ENCODE measurements at places on chromosomes 1 and 21.

GRCh38 chr1:183841950-183842794, 37.3 kb downstream of the RGL1 start:
- H3K4me1 ChIP-seq, result no peaks in the 10 kb centered on the region
- no peak for DNase-seq
- H3K4me3 ChIP-seq, result no peak overlapping the region
- no peaks in the 10 kb centered on the region for H3K36me3 ChIP-seq

GRCh38 chr1:224554620-224555259, 61.4 kb upstream of the CNIH3 start:
- H3K36me3 ChIP-seq, result no peaks in the 10 kb centered on the region
- DNase-seq, result no peak
- no peaks in the 10 kb centered on the region for H3K27me3 ChIP-seq

GRCh38 chr1:218933513-218933912, 240.2 kb upstream of the LYPLAL1 start:
- H3K36me3 ChIP-seq, result no peaks in the 10 kb centered on the region
- no peaks in the 10 kb centered on the region for H3K27me3 ChIP-seq
- no peaks in the 10 kb centered on the region for H3K4me1 ChIP-seq
- H3K27ac ChIP-seq, result no peak overlapping the region
- no peak for DNase-seq

- no peak for DNase-seq
- H3K27ac ChIP-seq, result no peak overlapping the region
These were observed 49.3 kb downstream of the AZIN2 start for GRCh38 chr1:33130297-33130696.

DNA sequence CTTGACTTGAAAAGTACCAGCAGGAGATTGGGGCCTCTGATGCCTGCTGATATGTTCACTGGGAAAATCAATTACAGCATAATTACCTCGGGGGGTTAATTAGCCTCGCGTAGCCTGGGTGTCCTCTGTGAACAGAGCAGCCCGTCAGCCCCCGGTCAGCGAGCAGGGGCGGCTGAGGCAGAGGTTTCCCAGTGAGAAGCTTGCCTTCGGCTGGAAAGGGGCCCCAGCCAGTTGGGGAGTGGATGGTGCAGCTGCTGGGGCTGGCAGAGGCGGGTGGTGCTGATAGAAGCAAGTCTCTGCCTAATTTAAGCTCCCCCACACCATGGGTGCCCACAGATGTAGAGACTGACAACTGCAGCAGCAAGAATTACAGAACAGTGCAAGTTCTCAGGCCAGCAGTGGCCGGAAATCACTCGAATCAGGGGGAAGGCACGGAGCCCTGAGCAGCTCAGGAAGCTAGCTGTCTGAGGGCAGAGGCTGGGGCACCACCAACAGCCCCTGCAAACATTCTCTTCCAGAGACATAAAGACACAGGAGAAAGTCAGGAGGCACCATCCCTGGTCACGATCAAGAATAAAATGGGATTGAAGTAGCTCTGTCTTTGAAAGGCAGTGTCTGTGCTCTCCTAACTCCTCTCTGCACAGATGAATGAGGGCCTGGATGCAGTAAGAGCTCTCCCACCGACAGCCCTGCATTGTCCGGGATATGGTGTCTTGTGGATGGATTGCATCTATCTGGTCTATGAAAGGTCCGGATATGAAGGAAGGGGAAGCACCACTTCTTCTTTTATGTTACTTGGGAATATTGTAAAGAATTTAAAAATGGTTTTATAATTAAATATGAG, 166.5 kb upstream of the CD34 start:
- peaks cover 50% of the 10 kb centered on the region for H3K36me3 ChIP-seq
- no peaks in the 10 kb centered on the region for H3K4me1 ChIP-seq
- H3K4me3 ChIP-seq, result no peak overlapping the region
- no peaks in the 10 kb centered on the region for H3K27me3 ChIP-seq

DNA sequence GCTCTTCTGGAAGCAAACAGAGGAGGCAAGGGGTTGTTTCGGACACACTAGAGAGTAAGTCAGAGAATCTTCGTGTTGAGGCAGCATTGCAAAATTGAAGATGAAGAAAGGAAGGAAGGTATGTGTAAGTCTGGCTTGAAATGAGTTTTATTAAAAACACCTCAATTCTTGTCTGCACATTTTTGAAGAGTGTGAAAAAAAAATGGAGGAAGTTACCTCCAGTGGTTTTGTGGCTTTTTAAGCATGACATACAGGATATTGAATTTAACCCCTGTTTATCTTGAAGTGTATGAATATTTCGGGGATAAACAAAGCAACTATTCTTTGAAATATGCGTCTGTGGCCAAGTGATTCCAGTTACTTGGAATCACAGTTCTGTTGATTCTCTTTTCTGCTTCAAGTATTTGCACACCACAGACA, 203.2 kb upstream of the SGIP1 start:
- H3K4me3 ChIP-seq, result no peak overlapping the region
- peaks cover 6% of the 10 kb centered on the region for H3K27me3 ChIP-seq
- no peaks in the 10 kb centered on the region for H3K4me1 ChIP-seq
- H3K27ac ChIP-seq, result no peak overlapping the region
- no peak for DNase-seq

DNA sequence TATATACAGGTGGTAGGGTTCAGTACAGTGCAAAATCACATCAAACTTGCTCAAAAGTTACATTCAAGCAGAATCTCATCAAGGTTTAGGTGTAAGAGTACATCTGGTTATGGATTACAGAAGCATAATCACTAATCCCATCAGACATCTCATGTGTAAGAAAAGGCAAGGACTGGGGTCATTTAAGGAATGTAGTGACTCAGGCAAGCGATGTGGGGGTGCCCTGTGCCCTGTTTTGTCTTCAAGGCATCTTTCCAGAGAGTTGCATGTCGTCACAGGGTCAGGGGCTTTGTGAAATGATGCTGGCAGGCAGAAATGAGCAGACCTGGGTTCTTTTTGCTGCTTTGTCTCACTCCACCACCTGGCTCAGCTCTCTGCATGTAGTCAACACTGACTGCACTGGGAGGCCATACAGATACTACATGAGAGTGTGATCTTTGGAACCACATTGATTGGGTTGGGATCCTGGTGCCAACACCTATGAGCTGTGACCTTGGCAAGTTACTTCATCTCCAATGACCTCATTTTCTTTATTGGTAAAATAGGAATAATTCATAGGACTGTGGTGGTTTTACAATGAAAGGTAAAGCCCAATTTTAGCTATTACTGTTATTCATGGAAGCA, 8.2 kb upstream of the HHIPL2 start:
- no peak overlapping the region for H3K4me3 ChIP-seq
- no peak overlapping the region for H3K27ac ChIP-seq
- no peak for DNase-seq
- H3K4me1 ChIP-seq, result no peaks in the 10 kb centered on the region
- no peaks in the 10 kb centered on the region for H3K27me3 ChIP-seq
- no peaks in the 10 kb centered on the region for H3K36me3 ChIP-seq

- no peaks in the 10 kb centered on the region for H3K27me3 ChIP-seq
- no peaks in the 10 kb centered on the region for H3K4me1 ChIP-seq
- H3K27ac ChIP-seq, result no peak overlapping the region
These were observed 15.8 kb downstream of the SCYL3 start for GRCh38 chr1:169877800-169878491.

- no peaks in the 10 kb centered on the region for H3K36me3 ChIP-seq
- H3K4me1 ChIP-seq, result no peaks in the 10 kb centered on the region
- H3K27ac ChIP-seq, result no peak overlapping the region
- no peak for DNase-seq
- no peak overlapping the region for H3K4me3 ChIP-seq
These were observed 6.5 kb downstream of the OR6P1 start for GRCh38 chr1:158563853-158564252.

GRCh38 chr21:45522986-45523385, 19.3 kb downstream of the SLC19A1 start:
- no peaks in the 10 kb centered on the region for H3K27me3 ChIP-seq
- no peaks in the 10 kb centered on the region for H3K36me3 ChIP-seq
- no peak overlapping the region for H3K4me3 ChIP-seq
- no peak overlapping the region for H3K27ac ChIP-seq
- DNase-seq, result no peak
- peaks cover 6% of the 10 kb centered on the region for H3K4me1 ChIP-seq

- no peak overlapping the region for H3K4me3 ChIP-seq
- H3K4me1 ChIP-seq, result no peaks in the 10 kb centered on the region
- no peak overlapping the region for H3K27ac ChIP-seq
- no peak for DNase-seq
These were observed 606.0 kb downstream of the SMYD3 start for GRCh38 chr1:245901037-245901436.

- H3K4me1 ChIP-seq, result no peaks in the 10 kb centered on the region
- no peak for DNase-seq
- H3K4me3 ChIP-seq, result no peak overlapping the region
These were observed 249.2 kb downstream of the MATN1 start for GRCh38 chr1:30473922-30474817.

GRCh38 chr1:173422456-173422976, 54.6 kb upstream of the PRDX6 start:
- H3K4me1 ChIP-seq, result no peaks in the 10 kb centered on the region
- H3K27me3 ChIP-seq, result no peaks in the 10 kb centered on the region
- no peaks in the 10 kb centered on the region for H3K36me3 ChIP-seq
- no peak overlapping the region for H3K27ac ChIP-seq
- DNase-seq, result no peak

DNA sequence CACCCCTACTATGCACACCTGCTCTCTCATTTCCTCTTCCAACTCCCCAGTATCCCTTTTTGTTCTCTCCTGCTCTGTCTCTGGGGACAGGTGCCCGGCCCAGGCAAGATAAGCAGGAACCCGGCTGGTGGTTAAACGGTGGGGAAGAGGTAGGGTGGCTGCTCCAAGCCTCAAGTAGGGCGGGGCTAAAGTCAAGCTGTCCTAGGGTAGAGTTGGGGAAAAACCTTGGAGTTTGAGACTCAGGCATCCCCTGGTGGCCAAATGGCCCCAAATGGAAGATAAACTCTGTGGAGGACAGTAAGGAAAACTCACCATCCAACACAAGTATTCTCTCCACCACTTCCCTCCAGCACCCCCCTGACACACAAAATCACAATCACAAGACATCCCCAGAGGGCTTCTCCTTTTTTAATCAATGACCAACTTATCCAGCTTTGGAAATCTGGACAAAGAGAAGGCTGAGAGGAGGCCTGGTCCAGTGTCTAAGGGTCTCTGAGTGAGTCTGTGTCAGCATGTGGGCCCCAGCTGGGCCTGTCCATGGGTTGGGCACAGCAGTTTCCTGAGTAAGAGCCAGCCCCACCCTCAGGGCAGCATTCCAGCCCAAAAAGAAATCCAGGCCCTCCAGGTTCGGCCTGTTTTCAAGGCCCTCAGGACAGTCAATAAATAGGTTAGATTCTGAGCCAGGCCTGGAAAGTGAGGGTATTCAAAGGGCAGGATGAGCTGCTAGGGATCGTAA, 9.8 kb downstream of the POMGNT1 start:
- H3K4me3 ChIP-seq, result no peak overlapping the region
- H3K27ac ChIP-seq, result no peak overlapping the region
- no peaks in the 10 kb centered on the region for H3K27me3 ChIP-seq
- DNase-seq, result no peak
- H3K4me1 ChIP-seq, result peaks cover 7% of the 10 kb centered on the region

DNA sequence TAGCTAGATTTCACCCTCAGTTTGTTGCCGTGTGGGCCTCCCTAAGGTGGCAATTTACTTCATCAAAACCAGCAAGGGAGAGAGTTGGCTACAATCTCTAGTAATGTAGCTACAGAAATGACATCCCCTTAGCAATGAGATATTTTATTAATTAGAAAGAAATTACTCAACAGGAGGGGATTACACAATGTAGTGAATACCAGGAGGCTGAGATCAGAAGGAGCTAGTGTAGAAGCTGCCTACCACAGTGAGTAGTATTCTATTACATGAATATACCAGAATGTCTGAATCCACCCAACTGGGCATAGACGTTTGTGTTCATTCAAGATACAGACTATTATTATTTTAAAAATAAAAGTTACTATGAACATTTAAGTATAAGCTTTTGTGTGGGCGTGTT, 868.2 kb upstream of the CXADR start:
- H3K27me3 ChIP-seq, result no peaks in the 10 kb centered on the region
- H3K4me3 ChIP-seq, result no peak overlapping the region
- no peak for DNase-seq
- no peaks in the 10 kb centered on the region for H3K4me1 ChIP-seq
- no peak overlapping the region for H3K27ac ChIP-seq
- H3K36me3 ChIP-seq, result no peaks in the 10 kb centered on the region

DNA sequence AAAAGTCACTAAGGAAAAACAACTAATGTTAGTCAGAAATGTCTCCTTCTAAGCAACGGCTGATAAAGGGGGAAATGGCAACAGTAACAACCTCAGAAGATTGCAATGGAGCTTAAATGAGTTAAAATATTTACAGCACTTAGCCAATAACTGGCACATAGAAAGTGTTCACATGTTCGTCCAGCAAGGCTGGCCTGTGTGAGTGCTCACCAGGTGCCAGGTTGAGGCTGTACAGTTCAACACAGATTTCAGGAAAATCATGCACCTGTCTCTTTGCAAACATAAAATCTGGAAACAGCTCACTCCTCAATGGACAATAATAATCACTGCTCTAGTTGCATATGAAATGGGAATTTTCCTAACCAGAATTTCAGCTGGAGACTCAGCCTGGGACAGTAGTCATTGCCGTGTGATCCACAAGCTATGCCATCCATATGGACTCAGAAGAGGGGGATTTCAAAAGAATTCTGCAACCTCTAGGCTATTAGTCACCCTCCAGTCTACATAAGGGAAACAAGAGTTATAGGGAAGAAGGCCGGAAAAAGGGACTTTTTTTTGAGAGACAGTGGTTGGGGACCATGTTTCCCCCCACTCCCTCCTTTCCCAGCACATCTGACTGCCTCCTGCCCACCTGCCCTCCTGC, 68.6 kb downstream of the SYDE2 start:
- peak; percentile 20 for DNase-seq
- H3K4me3 ChIP-seq, result no peak overlapping the region
- no peaks in the 10 kb centered on the region for H3K27me3 ChIP-seq
- H3K36me3 ChIP-seq, result no peaks in the 10 kb centered on the region
- no peak overlapping the region for H3K27ac ChIP-seq

GRCh38 chr1:21703318-21703963, 34.3 kb upstream of the RAP1GAP start:
- no peaks in the 10 kb centered on the region for H3K36me3 ChIP-seq
- H3K4me3 ChIP-seq, result no peak overlapping the region
- DNase-seq, result no peak
- no peaks in the 10 kb centered on the region for H3K4me1 ChIP-seq
- no peak overlapping the region for H3K27ac ChIP-seq

GRCh38 chr1:206547104-206547503, 39.8 kb downstream of the RASSF5 start:
- H3K4me3 ChIP-seq, result no peak overlapping the region
- H3K36me3 ChIP-seq, result no peaks in the 10 kb centered on the region
- no peaks in the 10 kb centered on the region for H3K27me3 ChIP-seq
- no peaks in the 10 kb centered on the region for H3K4me1 ChIP-seq

GRCh38 chr21:46452710-46453109, 6.0 kb upstream of the DIP2A start:
- no peaks in the 10 kb centered on the region for H3K4me1 ChIP-seq
- H3K4me3 ChIP-seq, result no peak overlapping the region
- no peaks in the 10 kb centered on the region for H3K27me3 ChIP-seq
- H3K36me3 ChIP-seq, result no peaks in the 10 kb centered on the region

Data from pancreas (tissue), 10 donors.